ENCODE measurements at places on chromosomes 2 and 18.

DNA sequence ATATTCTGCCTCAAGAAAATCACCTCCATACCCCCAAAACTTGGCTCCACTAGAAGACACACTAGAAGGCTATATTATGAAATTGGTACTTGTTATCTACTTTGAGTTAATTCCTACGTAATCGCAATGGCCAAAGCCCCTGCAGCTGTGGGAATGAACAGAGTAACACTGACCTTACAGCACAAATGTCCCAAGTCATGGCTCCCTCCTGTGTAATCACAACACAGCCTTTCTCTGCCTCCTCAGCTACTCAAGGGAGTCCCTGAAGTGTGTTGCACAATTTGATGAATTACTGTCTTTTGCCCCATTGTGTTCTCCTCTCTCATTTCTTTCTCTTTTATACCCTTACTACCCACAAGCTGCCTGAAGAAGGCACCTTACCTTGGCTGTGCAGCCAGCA is 375.2 kb downstream of the ARHGAP15 start:
- DNase-seq = no peak

GRCh38 chr2:20304411-20304810 is 46.2 kb downstream of the PUM2 start:
- DNase-seq = no peak

DNA sequence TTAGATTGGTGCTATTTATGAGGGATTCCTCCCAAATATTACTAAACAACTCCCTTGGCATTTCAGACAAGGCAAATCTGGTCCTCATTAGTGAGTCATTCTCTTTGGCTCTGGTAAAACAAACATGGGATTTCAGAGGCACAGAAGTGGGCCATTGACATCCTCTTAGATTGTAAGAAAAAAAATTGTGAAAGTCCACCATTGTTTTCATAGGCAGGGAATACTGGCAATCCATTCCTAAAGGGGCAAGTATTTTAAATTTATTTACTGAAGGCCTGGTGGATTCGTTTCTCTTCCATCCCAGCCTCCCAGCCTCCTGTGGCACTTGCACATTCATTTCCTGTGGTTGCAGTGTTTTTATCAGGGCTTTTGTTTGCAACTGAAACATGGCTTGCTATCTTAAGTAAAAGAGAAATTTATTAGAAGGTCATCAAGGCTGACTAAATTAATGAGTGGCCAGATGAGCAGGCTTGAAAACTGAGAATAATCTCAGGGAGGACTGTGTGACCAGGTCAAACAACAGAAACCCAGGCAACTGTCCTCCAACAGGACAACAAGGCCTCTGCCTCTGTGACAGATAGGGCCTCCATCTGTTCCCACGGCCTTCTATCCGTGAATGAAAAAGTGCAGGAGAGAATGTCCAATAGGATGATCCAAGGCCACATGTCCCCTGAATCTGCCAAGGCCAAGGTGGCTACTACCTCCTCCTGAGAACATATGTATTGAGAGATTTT is 23.1 kb upstream of the TNFAIP6 start:
- no peak for DNase-seq

DNA sequence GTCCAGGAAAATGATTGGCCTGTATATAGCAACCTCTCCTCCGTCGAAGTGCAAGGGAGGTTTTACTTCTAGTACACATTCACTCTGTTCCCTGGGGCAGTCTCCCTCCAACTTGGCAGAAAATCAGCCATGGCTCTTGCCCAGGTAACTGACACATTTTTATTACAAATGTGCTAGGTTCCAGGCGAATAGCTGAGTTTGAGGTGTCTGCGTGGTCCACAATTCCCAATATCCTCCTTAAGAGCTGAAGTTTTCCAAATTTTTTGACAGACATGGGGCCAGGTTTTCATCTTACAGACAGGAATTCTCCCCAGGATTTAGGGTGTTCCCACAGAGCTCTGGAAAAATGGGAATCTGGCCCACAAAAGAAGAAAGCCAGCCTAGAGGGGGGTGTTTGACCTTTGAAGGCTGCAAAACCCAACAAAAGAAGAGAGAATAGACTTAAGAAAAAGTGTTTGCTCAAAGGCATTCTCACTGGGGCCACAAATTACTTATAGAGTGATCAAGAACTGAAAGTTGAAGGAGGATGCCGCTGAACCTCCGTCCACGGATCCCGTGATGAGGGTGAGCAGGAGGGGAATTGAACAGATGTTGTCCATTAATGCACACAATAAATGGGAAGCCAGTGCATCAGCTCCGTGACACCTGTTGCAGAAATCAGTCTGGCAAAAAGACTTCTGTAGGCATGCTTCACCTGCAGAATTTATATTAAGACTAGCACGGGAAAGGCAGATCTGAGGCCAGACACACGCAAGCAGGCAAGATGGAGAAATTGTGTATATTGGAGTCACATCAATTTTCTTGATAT is 242.3 kb upstream of the COPS8 start:
- peak; percentile 64 for DNase-seq

DNA sequence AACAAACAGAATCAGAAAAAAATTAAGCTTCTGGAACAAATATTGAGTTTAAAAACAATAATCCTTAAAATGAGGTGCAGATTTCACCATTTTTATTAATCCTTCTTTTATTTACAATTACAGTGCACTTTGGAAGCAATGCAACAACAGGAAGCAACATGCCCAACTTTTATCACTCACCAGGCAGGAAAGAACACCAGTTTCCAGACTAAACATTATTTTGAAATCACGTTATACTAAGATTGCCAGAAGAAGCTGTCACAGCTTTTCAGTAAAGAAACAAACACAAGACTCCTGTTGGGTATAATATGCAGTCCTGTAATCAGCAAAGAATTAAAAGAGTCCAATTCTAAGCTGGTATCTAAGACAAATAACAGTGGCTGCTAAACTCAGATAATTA is 137.9 kb upstream of the ZC3H15 start:
- no peak for DNase-seq

Data from body of pancreas (tissue), 4 donors.